ENCODE measurements at places on chromosomes 4 and X.

DNA sequence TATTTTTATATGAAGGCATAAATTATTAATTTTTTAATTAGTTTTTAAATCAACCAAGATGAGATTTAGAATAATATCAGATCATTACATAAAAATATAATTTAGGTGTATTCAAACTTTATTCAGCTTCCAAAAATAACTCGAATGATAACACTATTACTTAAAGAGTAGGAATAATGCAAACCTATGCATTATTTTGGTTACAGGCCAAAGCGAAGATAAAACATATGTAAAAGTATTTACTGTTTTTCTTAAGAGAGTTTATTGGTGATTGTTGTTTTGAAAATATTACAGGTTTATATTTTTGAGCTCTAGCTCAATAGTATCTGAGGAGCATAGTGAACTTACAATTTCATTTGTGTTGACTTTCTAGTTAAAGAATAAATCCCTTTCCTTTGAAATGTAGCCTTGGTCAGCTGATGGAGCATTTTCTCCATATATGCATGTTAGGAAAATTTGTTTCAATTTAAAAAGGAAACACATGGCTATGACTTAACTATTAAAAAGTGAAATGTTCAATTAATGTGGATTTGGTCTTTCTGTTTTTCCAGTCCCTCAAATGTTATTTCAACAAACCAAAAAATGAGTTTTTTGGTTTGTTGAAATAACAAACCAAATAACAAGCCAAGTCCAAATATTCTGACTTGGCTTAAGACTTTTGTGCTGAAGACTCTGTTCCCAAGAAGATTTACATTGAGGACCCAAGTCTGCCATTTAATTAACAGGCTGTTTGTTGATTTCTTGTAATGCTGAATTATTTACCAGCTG, 346.9 kb downstream of the ARHGAP24 start:
- no peak for DNase-seq

GRCh38 chr4:169689681-169690080, 68.1 kb downstream of the HPF1 start:
- DNase-seq: no peak

- no peak for DNase-seq
Observed at GRCh38 chr4:5893004-5893580, at the start of gene CRMP1. Gene CRMP1, minus strand, starts transcription at chr4:5893086. Its CDS starts 117 bp downstream, at chr4:5892969.

GRCh38 chr4:182724414-182724813, 192.8 kb downstream of the DCTD start:
- no peak for DNase-seq

Data from GM10248 (cell line).